ENCODE measurements at places on chromosomes 3 and 15. TPM values are rescaled to one million over a fixed set of nuclear protein-coding genes. Genes with fewer than 3 reads are reported as not detected.

Gene PDIA5
- polyA plus RNA-seq = 52.6 TPM

DNA sequence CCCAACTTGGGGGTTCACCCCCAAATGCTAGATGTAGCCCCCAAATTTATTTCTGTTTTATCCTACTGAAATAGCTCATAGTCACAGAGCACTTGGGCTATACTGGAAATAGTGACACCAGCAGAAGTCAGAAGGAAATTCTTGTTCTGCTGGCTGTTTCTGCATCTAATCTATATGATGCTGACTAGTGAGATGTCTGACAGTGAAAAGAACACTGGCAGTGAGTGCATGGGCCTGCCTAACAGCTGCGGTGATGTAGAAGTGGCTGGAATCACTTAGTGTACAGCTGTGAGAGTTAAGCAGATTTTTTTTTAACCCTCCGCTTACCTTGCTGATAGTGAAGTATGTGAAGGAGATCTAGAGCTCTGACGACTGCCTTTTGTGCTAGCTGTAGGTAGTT, 14.0 kb downstream of the TTC14 start:
- no peak for DNase-seq

DNA sequence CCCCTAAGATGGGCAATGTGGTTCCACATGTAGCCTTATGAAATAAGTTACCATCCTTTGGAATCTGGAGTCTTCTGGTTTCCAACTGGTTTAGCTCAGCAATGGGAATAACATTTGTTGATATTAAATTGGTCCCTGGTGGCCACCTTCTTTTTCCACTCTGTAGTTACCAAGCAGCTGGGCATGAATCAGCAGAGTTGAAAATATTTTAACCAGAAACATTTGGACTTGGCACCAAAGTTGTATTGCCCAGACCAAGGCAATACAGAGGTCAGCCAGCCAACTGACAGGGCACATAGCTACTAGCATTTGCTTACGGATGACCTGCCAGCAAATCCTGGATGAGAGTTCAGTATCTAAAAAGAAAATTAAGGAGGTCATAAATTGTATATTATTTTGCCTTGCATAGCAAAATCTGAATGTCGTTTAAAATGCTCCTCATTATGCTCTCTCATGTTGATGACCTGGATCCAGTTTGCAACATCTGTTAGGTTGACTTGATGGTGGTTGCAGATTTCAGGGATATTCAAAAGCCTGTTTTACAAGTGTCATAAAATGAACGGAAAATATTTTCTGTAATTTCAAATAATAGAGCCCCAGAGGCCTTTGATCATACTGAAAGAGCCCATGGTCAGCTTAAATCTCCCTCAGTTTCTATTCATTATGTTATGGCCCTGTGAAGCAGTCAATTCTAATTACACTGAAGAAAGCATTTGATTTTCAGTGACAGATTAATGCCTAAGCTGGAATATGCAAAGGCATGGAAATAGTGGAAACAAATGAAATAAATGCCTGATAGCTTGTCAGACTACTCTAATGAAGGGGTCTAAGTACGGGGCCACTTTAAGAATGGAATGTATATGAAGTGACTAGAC, 54.6 kb downstream of the PPM1L start:
- DNase-seq = peak; percentile 40

- DNase-seq = no peak
Measured at GRCh38 chr15:96736384-96736783, 405.9 kb downstream of the NR2F2 start.

DNA sequence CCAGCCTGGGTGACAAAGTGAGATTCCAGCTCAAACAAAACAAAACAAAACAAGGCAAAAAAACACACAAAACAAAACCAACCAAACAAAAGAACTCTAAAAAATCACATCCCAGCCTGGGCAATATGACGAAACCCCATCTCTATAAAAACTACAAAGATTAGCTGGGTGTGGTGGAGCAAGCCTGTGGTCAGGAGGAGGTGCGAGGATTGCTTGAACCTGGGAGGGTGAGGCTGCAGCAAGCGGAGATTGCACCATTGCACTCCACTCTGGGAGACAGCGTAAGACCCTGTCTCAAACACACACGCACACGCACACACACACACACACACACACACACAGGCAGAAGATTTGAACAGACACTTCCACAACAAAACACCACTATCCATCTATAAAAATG, 99.6 kb downstream of the SHQ1 start:
- no peak for DNase-seq

Gene MYZAP
- 24.8 TPM for polyA plus RNA-seq

- no peak for DNase-seq
Measured at GRCh38 chr3:186532598-186533072, 11.5 kb downstream of the CRYGS start.

- DNase-seq = no peak
Measured at GRCh38 chr3:108527109-108527508, 16.7 kb upstream of the MYH15 start.

GRCh38 chr15:63830113-63830512, 3.6 kb downstream of the HERC1 start:
- no peak for DNase-seq

GRCh38 chr3:26713091-26713490, 90.5 kb downstream of the LRRC3B start:
- DNase-seq = no peak

Gene CNTN3
- 2.1 TPM for polyA plus RNA-seq

Gene SLC22A14
- polyA plus RNA-seq = 0.07 TPM

DNA sequence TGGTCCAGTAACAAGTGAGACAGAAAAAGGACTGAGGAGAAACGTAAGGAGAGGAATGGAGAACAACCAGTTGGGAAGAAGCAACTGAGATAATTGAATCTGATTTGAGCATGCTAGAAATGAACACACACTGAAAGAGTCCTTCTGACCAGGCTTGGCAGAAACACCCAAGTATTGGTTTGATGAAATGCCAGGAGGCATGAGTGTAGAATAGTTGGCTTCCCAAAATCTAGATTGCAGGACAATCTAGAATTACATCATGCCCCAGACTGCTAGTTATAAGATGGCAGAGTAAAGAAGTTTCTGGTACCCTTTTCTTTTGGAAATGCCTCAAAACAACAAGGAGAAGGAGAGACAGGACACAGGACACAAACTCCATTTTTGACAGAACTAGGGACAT, 189.7 kb upstream of the STT3B start:
- no peak for DNase-seq

Gene REC114
- not detected for polyA plus RNA-seq

DNA sequence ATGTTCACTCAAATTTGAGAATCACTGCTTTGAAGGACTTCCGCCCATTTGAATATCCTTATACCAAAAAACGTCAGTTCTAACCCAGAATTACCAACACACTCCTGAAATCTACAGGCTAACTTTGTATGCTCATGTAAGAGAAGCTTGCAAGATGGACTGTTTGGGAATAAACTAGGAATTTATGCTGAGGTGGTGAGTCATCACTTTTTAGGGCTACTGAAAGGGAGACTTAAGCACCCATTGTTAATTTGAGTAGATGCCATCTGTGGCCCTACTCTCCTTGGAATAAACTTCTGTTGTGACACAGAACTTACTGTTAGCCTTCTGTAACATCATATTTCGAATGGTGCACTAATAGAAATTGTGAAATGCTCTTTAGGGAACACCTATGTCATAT, 74.6 kb downstream of the FGF12 start:
- DNase-seq = no peak

Gene SYNPR
- polyA plus RNA-seq = not detected

DNA sequence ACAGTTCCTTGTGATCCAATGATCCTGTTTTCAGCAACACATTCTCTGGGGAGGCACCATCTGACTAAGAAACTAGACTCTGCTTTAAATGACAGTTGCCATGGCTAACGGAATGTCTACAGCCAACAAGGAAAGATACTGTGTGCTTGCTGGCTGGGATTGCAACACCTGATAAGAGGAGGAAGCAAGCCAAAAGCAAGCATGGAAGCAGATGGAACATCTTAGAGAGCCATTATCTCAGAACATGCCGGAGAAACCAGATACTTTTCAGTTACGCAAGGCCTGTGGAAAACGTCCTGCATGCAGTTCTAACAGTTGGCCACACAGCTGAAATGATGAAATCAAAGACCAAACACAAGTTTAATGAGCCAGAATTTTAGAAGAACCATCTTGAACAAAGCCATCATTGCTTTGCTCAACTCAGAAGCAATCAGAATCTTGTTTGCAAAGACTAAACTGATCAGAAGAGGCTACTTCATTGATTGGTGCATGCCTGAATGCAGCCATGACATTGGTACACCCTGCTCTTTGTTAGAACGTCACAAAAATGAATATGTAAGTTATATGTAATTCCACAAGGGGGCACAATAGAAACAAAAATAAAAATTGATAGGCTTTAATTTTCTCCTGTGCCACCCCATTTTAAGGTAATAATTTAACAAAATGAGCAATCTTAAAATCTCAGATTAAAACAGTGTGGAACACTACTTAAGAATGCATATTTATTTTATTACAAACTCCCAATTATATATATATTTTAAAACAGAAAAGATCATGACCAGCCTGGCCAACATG, 50.8 kb downstream of the GXYLT2 start:
- DNase-seq = peak; percentile 87

Gene GOLGA6D
- polyA plus RNA-seq = 0.15 TPM

DNA sequence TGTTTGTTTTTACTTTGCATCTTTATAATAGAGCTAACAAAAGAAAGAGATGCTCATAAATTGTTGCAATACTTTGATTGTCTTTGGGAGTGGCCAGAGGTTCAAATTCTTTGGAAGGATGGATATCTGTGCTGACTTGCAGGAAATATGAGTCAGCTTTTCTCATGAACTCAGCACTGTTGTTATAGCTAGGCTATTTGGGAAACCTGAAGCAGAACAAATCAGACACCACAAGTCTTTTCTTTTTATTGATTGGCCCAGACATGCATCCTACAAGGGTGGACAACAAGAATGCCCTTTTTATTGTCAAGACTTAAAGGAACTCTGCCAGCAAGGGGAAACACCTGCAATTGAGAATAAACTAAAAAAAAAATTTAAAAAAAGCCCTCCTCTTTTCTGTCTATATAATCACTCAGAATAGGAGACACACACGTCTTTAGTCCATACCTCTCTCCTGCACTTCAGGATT, 4.6 kb upstream of the DENND4A start:
- no peak for DNase-seq

Gene ZNF197
- polyA plus RNA-seq = 9.4 TPM

Gene TTLL13
- 1.9 TPM for polyA plus RNA-seq

Gene GCNT3
- polyA plus RNA-seq = 0.08 TPM

GRCh38 chr3:117665296-117665695, 955.7 kb downstream of the TUSC7 start:
- DNase-seq = peak; percentile 29

DNA sequence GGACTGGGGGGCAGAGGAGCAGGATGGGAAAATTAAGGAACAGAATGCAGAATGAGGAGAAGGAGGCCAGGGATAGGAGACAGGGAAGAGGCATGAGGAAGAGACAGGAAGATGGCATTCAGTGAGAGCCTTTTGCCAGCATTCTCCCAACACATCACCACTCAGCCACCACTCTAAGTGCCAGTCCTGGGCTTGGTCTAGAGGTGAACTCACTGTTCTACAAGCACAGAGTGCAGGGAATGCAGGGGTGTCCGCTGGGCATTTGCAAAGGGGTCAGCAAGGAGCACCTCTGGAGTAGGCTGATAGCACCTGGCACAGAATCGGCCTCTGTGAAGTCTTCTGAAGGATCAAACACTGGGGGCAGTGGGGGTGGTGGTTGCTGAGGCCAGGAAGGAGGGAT, 14.6 kb upstream of the IGDCC3 start:
- no peak for DNase-seq

GRCh38 chr3:151093148-151093547, 7.7 kb downstream of the MED12L start:
- DNase-seq = no peak

Gene GUCA1C
- polyA plus RNA-seq = not detected

Gene HYAL3
- polyA plus RNA-seq = 2.5 TPM

DNA sequence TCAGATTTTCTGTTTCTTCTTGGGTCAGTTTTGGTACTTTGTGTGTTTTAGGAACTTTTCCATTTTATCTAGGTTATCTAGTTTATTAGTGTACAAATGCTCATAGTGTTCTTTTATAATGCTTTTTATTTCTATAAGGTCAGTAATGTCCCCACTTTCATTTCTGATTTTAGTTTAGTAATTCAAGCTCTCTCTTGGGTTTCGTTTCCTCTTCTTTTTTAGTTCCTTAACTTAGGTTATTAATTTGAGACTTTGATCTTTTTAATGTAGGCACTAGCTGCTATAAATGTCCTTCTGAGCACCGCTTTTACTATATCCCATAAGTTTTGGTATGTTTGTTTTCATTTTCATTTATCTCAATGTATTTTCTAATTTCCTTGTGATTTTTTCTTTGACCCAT, 27.0 kb upstream of the CD200R1L start:
- DNase-seq = no peak

Gene ERC2
- polyA plus RNA-seq = 0.72 TPM

DNA sequence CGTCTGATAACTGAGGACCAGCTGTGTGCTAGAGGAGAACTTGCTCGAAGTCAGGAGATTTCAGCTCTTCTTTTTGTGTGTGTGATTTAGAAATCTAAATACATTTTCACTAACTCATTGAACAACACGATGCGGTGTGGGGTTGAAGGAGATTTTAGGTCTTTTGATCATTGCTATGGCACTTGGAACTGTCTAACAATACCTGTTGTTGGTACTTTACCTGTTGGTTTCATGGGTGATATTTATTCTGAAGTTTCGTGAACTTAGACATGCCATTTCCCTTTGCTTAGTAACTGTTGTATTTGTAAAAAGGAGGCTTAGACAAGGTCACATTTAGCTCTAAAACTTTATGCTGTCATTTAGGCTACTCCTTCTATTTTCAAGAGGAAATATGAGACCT, 99.9 kb downstream of the ITPR1 start:
- no peak for DNase-seq

Gene HACD2
- 5.1 TPM for polyA plus RNA-seq

Gene LTK
- polyA plus RNA-seq = 1.3 TPM

- DNase-seq = peak; percentile 10
Measured at GRCh38 chr3:160480931-160481330, 31.3 kb upstream of the TRIM59 start.

DNA sequence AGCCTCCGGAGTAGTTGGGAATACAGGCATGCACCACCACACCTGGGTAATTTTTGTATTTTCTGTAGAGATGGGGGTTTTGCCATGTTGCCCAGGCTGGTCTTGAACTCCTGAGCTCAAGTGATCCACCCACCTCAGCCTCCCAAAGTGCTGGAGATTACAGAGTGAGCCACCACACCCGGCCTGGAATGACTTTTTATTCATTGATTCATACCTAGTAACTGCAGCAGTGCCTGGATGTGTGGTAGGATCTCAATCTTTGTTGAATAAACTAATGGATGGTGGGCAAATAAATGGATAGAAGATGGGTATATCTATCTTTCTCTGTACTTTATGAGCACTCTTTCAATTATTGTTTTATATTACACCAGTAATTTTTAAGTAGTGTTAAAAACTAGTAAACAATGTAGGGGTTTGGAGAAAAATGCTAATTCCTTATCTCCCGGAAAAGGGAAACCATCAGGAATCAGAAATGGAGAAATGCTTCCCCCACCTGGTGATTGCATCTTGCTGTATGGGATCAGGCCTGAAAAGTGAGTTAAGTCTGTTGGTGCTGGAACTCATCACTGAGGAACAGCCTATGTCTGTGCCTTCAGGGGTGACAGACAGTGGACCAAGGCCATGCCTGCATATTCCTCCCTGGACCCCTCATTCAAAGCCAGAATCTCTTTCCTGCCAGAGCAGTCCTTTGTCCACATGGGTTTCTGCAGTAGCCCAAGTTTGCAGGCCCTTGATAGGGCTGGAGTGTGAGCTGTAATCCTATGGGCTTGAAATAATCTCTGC, 161.0 kb upstream of the CTDSPL start:
- no peak for DNase-seq

Data from adrenal gland (tissue), 19 donors.